ENCODE measurements at places on chromosomes 5 and 9.

- no peak for DNase-seq
Observed at GRCh38 chr5:158320178-158320674, 461.3 kb upstream of the CLINT1 start.

- no peak for DNase-seq
Observed at GRCh38 chr9:95757439-95757838, 118.1 kb upstream of the ERCC6L2 start.

- DNase-seq = no peak
Observed at GRCh38 chr9:92600462-92601261, 64.9 kb upstream of the ECM2 start.

DNA sequence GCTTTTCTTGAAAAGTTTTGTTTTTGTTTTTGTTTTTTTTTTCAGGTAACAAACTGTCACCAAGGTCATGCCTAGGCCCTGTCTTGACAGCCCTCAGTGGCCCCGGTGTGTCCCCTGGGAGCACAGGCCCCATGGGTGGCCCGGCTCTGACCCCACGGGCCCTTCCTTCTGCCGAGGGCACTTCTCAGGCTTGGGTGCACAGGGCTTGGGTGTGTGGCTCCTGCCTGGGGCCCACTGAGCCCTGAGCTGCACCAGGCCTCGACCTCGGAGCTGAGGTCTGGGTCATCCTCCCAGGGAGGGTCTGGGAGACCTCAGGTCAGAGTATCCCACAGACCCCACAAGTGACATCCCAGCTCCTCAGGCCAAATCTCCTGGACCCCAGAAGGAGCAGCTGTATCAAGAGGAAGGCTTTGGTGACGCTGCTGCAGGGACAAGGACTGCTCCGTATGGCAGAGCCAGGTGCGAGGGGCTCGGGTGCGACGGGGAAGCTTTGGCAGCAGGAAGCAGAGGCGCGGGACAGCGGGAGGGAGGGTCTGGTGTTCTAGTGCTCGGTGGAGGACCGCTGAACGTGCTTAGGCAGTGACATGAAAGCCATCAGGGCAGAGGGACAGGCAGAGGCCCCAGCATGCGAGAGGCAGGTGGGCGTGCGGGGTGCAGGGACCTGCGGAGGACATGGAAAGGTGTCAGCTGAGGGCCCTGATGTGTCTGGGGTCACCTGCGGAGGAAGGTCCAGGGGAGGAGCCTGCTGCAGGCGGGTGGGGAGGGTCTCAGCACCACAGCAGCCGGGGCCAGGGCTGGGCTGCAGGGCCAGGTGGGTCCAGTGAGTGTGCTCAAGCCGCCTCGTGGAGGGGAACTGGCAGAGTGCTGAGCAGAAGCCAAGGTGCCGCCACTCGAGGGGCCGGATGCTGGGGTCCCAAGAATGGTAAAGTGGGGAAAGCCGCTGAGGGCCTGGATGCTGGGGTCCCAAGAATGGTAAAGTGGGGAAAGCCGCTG is 18.4 kb upstream of the SLC9A3 start:
- DNase-seq = no peak

GRCh38 chr9:92324431-92324830 is 719 bp downstream of the NOL8 start:
- no peak for DNase-seq

DNA sequence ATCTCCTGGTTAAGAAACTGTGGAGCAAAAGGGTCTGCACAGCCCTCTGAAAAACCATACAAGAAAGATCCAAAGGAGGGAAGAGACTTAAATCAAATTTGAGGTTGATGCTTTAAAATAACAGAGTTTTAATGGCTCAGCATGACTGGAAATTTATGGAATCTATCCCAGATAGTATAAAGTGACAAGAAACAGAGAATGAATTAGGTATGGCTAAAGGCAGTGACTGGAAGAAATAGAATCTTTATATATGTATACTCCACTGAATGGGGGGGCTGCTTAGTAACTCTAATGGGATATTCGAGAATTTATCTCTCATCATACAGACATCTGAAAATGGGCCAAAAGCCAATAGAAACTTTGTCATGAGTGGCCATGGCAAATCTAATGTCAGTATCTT is 17.6 kb upstream of the MOCS2 start:
- no peak for DNase-seq

DNA sequence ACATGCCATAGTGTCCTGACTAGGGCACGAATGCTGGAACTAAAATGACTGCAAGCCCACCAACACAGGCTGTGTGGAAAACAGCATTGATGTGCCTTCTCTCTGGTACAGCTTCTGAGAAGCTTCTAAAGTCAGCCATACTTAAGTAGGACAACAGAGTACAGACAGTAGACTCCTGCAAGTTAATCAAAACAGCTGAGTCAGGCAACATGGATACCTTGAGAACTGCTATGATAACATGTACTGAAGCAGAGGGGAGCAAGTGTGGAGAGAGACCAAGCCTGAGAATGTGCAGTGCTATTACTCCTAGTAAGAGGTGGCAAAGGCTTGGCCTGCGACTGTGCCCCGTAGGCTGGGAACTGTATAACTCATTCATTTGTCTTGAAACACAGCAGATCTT is 2.5 kb downstream of the ISCA1 start:
- no peak for DNase-seq

DNA sequence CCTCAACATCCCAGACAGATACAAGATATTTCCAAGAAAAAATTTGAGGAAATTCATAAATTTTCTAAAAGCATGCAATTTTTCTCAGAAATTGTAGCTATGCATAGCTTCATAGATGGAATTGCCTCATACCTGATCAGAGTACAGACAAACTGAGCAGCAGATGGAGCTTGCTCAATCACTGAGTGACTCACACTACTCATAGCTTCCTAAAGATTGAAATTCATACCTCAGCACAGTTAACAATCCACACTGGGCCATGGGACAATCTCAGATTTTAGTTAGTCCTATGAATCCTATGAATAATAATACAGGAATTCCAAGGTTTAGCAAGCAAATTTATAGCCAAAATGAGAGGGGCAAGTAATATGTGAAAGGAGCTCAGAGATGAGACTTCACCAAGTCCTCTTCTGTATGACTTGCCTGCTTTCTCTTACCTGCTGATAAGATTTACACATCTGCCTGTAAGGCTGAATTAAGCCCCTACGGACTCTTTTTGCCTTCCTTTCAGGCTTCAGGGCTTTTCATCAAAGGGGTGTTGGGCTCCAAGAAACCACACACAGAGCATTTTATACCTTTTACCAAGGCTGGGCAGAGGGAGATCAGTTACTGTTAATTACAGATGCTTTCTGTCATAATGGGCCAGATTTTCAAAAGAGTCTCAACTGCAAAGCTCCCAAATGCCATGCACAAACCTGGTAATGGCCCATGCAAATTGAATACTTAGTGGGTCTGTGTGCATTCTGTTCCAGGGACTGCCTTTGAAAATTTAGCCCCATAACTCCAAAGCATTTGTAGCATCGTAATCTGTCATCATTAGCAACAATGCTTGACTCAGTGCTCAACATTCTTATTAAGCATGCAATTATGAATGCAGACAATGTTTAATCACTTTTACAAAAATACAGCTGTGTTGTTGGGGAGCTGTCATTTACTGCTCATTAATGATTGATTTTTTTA is 439.3 kb downstream of the DTWD2 start:
- no peak for DNase-seq

DNA sequence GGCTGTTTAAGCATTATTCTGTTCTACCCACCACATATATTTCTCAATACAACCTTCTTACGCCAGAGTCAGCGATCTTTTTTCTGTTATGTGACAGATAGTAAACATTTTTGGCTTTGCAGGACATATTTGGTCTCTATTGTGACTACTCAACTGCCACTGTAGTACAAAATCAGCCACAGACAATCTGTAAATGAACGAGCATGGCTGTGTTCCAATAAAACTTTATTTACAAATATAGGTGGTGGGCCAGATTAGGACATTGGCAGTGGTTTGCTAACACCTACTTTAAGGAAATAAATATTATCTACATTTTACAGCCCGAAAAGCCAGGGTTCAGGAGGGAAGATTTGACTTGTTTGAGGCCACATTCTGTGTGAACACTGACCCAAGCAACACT is 40.2 kb upstream of the FBXW11 start:
- DNase-seq = no peak

DNA sequence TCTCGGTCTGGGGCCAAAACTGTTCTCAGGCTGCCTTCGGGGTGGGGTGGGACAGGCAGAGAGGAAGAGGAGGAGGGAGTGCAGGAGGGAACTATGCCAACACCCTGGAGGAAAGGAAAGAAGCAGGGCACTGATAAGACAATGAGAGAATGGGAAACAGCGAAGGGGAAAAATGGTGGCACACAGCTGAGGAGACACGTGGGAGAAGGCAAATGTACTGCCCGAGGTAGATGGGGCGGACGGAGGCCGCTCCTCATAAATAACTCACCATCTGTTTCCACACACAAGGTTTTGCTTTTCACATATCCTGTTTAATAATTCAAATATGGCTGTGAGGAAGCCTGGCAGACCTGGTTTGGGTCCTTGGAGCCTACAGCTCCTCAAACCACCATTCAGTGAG is 148.2 kb upstream of the LRRTM2 start:
- no peak for DNase-seq

- no peak for DNase-seq
Observed at GRCh38 chr9:82332774-82333152, 344.2 kb downstream of the SPATA31D1 start.

- DNase-seq = no peak
Observed at GRCh38 chr5:101543780-101544179, 640.7 kb upstream of the ST8SIA4 start.

DNA sequence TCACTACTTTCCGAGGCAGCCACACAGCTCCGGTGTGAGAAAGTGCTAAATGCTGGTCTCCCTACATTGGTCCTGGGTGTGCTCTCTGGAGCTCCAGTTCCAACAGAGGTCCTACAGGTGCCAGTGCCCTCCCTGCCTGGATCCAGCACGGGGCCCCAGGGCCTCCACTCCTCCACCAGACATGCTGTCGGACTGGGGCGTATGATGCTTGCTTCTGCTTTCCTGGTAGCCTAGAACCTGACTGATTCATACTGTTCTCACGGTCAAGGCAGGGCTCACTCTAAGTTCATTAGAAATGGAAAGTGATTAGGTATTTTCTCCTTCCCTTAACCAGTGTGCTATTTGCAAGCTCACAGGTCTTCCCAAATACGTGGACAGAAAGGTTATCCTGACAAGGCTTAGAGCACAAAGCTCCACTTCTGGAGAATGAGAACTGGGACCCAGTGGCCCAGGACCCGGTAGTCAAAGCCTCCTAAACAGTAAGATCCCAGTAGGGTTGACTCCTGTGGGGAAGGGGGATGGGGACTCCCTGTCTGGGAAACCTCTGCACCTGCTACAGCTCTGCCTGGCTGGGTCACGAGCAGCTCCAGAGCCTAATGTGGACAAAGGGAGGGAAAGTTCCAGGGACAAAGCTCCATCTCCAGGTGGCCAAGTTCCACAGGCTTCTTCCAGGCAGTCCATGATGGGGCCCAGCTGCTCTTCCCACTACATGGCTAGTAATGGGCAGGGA is 98.1 kb downstream of the PAX5 start:
- DNase-seq = no peak

DNA sequence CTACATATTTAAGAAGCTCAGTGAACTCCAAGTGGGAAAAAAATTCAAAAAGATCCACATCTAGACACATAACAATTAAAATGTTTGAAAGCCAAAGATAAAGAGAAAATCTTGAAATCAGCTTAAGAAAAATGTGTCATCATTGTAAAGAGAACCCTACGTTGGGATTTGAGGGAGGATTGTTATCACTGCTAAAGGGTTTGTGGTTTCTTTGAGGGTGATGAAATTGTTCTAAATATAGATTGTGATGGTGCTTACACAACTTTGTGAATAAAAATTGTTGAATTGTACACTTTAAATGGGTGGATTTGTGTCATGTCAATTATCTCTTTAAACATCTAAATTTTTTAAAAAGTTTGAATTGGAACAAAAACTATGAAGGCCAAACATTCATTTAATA is 92.2 kb upstream of the ADAMTS19 start:
- no peak for DNase-seq
